ENCODE measurements at places on chromosomes 6 and 20.

DNA sequence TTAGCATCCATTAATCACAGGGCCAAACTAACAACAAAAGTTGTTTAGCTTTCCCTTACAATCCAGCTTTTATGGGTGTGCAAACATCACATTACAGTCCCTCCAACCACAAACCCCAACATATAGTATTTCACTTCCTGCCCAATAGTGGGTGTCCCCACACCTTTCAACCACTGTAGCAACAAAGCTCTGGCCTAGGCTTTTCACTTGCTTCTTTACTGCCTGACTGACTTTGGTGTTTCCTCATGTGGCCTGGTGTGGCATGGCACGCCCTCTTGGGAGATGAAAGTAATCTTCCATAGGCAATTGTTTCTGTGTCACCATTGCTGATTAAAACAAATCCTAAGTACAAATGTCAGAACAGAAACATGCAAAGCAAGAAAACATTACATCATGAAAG is 46.3 kb downstream of the MCM8 start:
- DNase-seq = no peak

GRCh38 chr6:18330548-18331081 is 56.5 kb upstream of the RNF144B start:
- no peak for DNase-seq

- DNase-seq = no peak
Observed at GRCh38 chr20:46349742-46350056, 41.4 kb upstream of the CDH22 start.

DNA sequence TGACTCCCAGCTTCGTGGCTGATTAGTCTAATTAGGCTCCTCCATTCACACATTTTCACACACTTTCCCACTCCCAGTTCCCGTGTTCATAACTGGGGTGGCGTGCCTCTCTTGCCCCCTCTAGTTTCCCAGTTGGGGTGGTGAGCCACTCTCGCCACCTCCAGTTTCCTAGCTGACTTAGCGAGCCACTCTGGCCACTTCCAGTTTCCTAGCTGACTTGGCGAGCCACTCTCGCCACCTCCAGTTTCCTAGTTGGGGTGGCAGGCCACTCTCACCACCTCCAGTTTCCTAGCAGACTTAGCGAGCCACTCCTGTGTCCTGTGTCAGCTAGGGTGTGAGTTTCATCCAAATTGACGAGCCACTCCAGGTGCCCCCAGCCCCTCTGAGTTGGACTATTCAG is 7.4 kb upstream of the GMPR start:
- no peak for DNase-seq

- no peak for DNase-seq
Observed at GRCh38 chr6:126795161-126795560, 323.3 kb upstream of the RSPO3 start.

DNA sequence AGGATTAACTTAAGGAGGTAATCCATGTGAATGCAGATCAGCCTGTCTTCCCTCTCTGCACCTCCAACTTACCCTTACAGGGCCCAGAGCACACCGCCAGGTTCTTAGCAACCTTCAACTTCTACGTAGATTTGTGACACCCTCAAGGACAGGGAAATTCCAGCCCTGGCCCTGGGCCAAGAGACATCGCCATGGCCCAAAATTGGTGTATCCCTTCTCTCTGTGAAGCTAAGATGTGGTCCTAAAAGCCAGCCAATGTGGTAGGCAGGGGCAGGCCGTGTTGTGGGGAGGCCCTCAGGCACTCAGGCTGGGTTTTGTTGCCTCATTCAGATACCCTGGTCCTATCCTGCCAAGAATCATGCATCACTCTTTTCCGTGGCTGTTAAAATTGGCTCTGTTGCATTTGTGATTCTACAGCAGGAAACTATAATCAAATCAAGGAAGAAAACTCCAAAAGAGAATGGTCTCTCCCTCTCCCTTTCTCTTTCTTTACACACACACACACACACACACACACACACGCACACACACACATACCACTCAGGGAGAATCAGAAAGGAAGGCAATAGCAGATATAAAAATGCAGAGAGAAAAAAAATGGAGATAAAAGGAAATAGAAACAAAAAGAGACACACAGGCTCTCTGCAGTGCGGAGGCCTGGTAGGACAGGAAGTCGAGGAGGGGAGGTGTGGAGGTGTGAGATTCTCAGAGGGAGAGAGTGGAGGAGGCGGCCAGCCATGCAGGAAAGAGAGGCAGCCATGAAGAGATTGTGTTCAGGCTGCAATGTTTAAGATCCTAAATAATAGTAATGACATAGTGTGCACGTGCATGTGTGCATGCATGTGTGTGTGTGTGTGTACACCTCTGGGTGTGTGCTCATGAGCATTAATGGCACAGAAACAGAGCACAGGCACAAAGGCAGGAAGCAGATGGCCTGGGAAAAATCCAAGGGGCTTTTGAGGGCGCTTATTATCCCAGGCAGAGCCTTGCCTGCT is 201.8 kb upstream of the LRFN2 start:
- DNase-seq = peak; percentile 78

- DNase-seq = no peak
Observed at GRCh38 chr6:42136508-42137193, 5.8 kb downstream of the C6orf132 start.

DNA sequence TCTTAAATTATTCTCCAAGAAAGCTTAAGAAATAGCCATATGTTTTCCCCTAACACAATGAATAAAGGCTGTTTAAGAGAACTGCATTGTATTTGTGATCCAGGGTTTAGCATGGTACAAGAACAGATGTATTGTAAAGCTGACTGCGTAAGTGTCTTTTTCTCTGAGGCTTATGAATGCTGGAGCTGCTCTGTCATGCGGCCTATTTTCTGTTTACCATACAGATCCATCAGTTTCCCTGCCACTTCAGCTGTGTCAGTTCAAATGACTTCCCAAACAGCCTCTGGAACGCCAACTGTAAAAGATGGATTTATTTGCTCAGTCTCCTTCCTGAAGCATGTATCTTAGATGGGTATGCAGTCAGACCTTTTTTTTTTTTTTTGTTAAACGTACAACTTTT is 419.3 kb upstream of the HS3ST5 start:
- DNase-seq = no peak

GRCh38 chr20:46583411-46584214 is 33.2 kb upstream of the OCSTAMP start:
- no peak for DNase-seq

DNA sequence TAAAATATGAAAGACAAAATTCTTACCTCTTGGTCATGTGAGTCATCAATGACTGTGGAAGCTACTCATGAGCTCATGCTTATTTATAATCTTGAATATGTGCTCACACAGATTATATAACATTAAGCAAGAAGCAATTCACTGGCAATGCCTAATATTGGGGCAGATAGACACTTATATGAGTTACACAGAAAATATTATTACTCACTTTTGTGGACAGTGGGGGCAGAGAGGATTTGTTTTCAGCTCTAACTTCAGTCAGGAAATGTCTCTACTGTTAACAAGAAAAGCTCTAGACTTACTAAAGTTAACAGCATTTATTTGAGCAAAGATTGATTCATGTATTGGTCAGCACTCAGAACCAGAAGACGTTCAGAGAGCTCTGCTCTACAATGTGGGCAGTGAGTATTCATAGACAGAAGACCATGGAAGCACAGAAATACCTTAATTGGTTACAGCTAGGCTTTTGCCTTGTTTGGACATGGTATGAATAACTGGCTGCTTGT is 85.8 kb upstream of the AHI1 start:
- no peak for DNase-seq

DNA sequence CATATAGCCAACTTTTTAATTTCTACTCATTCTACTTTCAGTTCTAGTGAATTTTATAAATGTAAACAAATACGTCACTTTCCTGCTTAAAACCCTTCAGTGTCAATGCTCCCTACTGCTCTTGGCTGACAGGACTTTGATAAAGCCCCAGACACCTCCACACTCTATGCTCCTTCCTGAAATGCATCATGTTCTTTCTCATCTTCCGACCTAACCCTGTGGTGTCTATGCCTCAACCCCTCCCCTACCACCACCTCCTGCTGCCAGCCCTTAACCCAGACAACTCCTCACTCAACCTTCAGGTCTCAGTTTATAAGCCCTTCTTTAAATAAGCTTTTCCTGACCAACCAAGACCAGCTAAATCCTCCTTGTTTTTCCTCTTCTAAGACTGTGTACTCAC is 19.1 kb downstream of the TLDC2 start:
- DNase-seq = no peak

- DNase-seq = no peak
Observed at GRCh38 chr20:46353500-46354206, 45.4 kb upstream of the CDH22 start.

DNA sequence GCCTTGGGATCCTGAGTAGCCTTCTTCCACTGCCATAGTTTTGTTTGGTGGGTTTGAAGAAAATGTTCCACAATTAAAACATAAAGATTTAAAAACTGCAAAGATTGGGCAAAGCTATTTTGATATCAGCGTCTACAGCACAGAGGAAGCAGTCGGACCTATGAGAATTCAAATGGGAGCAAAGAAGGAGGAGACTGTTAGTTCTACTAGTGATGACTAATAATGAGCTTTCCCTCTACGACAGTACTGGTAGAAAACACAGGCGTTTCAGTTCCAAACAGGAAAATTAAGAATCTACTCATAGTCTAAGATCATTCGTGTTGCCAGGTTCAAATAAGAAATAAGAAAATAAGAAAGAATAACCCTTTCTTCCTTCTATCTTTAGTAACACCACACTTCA is 121.2 kb downstream of the INSM1 start:
- no peak for DNase-seq

GRCh38 chr20:62313460-62314338 is 10.9 kb downstream of the ADRM1 start:
- no peak for DNase-seq

- no peak for DNase-seq
Observed at GRCh38 chr20:58673119-58673518, 19.5 kb upstream of the NPEPL1 start.

- no peak for DNase-seq
Observed at GRCh38 chr6:127051571-127052260, 66.8 kb upstream of the RSPO3 start.

GRCh38 chr6:105330913-105331312 is 72.0 kb downstream of the PREP start:
- no peak for DNase-seq

DNA sequence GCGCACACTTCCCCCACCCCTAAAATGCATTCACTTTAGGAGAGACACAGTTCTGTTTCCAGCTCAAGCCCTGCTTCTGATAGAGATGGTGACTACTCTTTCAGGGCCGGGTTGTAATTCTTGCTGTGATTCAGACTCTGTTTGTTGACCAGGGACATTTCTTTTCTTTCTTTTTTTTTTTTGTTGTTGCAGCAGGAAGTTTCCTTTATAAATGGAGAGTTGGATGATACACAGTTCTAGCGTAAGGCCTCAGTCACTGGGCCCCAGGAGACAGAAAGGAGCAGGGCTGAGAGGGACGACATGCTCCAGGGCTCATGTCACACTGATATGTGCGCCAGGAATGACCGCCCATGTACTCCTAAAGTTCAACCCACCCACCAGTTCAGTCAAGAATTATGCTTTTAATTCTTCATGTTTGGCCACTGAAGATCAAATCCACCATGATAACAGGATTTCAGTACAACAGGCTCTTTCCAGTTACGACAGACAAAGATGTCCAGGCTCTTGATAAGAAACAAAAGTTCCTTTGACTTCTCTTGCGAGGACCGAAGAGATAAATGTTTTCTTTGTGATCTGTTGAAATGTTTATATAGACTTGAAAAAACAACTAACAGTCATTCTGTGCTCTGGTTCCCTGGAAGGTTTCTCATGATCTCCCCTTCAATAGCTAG is 142.5 kb downstream of the CD164 start:
- DNase-seq = no peak

DNA sequence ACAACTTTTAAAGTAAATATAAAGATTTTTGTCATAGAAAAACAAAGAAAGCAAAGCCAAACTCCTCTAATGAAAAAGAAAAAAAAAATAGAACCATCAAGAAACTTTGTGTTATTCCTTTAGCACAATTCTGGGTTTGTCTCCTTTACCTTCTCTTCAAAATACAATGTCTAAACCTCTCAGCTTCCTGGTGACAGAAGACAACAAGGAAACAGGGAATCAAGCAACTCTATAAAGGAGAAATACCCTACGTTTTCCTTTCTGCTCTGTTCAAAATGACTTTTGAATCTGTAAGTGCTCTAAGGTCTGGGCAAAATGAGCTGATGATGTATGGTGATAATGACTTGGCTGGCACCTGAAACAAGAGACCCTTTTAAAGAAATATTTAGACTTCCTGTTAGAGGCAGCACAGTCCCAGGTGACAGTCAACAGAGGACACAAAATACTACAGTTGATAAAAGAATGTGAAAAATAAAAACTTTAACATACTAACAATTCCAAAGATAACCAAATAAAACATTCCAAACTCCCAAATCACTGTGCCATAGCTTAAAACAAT is 101.4 kb downstream of the PRDM1 start:
- DNase-seq = no peak

DNA sequence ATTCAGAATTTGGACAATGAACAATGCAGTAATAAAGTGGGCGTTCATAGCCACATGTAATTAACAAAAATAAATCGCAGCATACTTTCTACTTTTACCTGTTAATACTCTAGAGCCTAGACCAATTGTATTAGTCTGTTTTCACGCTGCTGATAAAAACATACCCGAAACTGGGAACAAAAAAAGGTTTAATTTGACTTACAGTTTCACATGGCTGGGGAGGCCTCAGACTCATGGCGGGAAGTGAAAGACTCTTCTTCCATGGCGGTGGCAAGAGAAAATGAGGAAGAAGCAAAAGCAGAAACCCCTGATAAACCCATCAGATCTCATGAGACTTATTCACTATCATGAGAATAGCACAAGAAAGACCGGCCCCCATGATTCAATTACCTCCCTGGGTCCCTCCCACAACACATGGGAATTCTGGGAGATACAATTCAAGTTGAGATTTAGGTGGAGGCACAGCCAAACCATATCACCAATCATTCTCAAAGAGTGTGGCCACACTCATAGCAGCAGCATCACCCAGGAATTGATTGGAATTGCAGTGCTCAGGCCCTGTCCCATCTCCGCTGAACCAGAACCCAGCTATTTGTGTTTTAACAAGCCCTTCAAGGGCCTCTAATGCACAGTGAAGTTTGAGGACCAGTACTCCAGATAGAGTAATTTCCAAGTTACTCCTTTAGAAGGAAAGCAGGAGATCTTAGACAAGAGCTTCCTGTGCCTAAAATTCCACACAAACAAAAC is 650.0 kb downstream of the KIF16B start:
- DNase-seq = no peak

DNA sequence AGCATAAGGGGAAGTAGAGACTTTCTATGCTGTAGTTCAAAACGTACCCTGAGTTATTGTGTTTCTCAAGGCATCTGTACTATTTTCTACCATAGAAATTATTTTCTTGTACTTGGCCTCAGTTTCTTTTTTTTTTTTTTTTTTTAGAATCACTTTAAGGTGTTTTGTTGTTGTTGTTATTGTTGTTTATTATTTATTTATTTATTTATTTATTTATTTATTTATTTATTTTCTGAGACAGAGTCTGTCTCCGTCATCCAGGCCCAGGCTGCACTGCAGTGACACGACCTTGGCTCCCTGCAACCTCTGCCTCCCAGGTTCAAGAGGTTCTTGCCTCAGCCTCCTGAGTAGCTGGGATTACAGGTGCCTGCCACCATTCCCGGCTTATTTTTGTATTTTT is 179.1 kb downstream of the GRIK2 start:
- no peak for DNase-seq

Measured in endothelial cell of umbilical vein (primary cell).